ENCODE measurements at places on chromosomes 1 and 21.
A peak's percentile ranks its signal among the peaks of the same experiment; 100 is the strongest.

DNA sequence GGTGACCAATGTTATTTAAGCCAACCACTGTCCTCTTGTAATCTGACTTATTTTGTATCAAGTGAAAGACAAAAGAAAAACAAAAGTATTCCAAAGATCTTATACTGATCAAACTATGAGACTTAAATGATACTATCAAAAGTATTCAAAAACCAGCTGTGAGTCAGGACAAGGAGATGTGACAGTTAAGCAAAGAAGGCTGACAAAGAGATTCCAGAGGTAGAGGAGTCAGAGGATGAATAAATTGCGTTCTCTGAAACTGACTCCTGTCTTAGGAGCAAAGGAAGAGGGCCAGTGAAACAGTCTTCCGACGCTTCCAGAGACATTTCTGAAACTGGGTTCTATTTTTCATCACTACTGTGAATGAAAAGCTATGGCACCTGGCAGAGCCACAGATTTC lies 20.9 kb downstream of the TMEM50B start:
- DNase-seq: no peak

DNA sequence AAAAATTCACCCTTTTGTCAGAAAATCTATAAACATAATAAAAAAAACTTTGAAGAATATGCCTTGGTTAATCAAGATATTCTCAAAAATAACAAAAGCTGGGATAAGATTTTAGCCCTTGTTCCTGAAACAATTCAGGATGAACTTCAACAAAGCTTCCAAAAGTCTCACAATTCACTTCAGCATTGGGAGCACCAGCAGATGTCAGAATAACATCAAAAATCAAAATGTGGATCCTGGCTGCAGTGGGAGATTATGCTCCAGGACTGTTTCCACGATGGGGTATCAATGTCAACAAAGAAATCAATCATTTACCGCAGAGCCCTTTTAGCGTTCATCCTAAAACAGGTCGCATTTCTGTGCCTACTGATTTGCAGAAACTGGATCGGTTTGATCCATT lies 35.2 kb downstream of the ZNF670 start:
- no peak for DNase-seq

DNA sequence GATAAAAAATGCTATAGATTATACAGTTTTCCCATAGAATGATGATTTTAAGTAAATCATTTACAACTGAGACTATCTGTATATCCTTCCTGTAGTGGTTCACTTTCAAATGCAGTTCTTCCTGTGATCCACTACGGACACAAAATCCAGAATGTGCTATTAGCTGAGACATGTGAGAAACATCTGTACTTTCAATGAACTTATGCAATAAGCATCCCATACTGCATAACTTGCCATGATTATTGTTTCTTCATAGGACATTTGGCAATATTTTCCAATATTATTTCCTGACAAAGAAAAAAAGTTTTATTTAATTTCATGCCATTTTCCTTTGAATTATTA lies 83.5 kb upstream of the PRDX6 start:
- no peak for DNase-seq

DNA sequence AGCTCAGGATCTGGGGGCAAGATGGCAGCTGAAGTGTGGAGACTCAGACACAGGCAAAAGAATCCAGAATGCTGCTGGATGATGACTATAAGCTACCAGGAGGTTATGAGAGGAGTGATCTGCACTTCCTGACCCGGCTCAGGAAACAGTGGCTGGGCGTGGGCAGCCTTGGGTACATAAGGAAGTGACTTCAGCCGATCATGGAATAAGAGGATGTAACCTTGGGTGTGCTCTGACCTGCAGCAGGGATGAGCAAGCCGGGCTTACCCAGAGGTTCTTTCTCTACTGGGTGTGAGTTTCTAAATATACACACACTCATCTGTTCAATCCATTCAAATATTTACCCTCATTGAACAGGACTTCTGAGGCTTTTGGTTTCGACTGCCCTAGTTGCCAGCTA lies 62.7 kb downstream of the CD34 start:
- DNase-seq: peak; percentile 64

- no peak for DNase-seq
These were observed 1.1 kb upstream of the SYCP1 start for GRCh38 chr1:114853584-114853983.

- no peak for DNase-seq
These were observed 64.3 kb upstream of the HOOK1 start for GRCh38 chr1:59750328-59751003.

- no peak for DNase-seq
These were observed 140.1 kb upstream of the DUSP10 start for GRCh38 chr1:221881805-221882581.

GRCh38 chr1:191905781-191906180 lies 252.5 kb upstream of the RGS18 start:
- no peak for DNase-seq

GRCh38 chr1:217553949-217554509 lies 76.9 kb downstream of the GPATCH2 start:
- no peak for DNase-seq

DNA sequence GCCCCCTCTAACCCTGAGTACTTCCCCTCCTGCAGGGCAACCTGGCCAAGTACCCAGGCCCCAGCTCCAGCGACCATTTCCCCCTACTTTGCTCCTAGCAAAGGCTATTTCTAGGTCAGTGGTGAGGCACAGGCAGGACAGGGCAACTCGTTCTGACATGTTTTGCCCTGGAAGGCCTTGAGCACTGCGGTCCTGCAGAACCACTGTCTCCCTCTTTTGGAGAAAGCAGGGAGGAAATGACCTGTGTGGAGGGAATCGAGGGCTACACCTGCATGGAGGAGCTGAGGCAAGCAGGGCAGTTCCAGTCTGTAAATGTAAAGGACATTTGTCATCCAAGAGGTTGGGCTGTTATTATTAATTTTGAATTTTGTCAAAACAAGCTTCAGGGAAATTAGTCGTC lies 99.1 kb downstream of the PPIAL4G start:
- DNase-seq: no peak

GRCh38 chr1:41920658-41921057 lies 1.9 kb upstream of the HIVEP3 start:
- DNase-seq: no peak

DNA sequence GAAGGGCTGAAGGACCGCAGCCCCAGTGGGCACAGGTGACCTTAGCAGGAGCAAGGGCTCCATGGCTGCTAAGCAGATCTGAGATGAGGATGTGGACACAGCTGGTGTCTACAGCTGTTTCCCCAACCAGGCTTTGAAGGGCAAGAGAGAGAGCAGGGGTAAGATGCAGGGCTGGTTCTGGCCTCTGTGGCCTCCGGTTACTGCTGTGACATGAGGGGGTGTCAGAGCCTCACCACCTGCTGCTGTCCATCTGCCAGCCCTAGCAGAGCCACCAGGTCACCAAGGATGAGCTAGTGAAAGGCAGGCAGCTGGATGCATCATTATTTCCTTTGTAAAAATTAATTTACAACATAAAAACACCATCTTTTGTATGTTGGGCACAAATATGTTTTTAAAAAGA lies 33.4 kb downstream of the OBSCN start:
- DNase-seq: no peak

DNA sequence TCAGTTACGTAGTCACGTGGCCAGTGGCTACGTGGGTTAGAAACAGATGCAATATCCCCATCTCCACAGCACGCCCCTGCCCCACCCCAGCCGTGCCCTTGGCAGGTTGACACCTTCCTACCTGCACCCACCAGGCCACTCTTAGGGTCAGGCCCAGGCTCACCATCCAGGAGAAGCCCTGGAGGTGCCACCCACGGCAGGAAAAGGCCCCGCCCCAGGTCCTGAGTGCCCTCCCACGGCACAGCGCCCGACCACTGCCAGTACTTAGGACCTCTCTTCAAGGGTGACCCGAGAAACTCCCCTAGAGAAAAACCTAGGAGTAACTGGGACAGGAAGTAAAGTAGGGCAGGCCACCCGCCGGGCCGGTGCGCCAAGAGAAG lies 1.5 kb downstream of the C1orf35 start:
- no peak for DNase-seq

GRCh38 chr1:196678510-196678884 lies 26.7 kb downstream of the CFH start:
- DNase-seq: no peak

- DNase-seq: no peak
These were observed 38.0 kb upstream of the UTS2 start for GRCh38 chr1:7890853-7891252.

GRCh38 chr1:94831641-94832040 lies 11.5 kb downstream of the SLC44A3 start:
- DNase-seq: no peak

DNA sequence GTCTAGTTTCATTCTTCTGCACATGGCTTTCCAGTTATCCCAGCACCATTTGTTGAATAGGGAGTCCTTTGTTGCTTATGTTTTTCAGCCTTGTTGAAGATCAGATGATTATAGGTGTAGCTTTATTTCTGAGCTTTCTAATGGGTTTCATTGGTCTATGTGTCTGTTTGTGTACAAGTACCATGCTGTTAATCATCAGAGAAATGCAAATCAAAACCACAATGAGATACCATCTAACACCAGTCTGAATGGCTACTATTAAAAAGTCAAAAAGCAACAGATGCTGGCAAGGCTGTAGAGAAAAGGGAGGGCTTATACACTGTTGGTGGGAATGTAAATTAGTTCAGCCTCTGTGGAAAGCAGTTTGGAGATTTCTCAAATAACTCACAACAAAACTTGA lies 321.5 kb upstream of the PTBP2 start:
- no peak for DNase-seq

DNA sequence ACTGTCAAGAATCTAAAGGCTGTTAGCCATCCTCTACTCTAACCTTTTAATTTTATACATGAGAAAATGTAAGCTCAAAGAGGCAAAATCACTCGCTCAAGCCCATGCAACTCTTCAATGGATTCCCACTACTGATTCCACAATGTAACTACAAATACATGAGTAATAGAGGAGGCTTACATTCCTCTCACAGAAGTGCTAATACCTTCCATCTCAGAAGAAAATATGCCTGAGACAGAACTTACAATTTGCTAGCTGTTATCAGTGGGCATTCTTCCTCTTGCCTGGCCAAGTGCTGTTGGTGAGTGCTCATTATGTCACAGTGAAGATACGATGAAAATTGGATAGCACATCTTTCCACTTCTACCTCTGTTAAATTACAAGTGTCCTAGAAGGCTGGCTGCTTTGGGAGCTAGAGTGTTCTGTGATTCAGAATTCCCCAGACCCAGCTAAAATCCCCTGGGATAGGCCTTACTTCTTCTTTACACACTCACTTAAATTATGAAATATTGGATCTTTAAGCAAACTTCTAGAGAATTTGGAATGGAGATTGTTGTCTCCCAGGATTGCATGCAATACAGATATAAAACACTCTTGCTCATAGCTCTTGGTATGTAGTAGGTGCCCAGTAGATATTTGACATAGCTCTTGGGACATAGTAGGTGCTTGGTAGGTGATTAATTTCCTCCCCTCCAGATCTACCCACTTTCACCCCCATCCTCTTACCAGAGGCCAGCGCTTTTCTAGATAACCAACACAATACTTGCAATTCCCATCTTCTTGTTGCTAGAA lies 24.1 kb downstream of the BCL9 start:
- DNase-seq: no peak

DNA sequence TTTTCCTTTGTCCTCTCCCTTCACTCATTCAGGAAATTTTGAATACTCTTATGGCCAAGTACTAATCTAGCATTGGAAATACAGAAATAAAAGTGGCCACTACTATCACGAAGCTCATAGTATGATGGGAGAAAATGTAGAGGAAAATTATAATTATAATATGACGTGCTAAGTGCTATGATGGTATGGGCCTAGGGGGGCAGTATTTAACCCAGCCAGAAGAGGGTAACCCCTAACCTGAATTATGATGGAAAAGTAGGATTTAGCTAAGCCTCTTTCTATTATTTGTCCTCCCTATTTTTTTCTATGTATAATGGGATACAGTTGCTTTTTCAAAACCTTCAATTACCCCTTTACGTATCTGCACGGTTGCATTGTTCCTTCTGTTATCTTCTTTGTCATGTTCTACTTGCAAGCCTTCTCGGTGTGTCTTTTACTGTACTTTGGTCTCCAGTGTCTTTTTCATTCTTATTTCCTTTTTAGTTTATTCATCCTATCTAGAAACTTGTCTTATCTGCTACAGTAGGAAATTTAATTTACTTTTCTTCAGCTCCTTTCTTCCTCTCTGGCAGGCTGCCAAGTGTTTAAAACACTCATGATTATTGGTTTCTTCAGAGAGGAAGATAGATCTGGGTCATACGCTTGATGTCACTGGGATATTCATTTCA lies 88.8 kb upstream of the GPR52 start:
- no peak for DNase-seq

GRCh38 chr1:40592107-40592803 lies 60.8 kb downstream of the ZNF684 start:
- DNase-seq: no peak

DNA sequence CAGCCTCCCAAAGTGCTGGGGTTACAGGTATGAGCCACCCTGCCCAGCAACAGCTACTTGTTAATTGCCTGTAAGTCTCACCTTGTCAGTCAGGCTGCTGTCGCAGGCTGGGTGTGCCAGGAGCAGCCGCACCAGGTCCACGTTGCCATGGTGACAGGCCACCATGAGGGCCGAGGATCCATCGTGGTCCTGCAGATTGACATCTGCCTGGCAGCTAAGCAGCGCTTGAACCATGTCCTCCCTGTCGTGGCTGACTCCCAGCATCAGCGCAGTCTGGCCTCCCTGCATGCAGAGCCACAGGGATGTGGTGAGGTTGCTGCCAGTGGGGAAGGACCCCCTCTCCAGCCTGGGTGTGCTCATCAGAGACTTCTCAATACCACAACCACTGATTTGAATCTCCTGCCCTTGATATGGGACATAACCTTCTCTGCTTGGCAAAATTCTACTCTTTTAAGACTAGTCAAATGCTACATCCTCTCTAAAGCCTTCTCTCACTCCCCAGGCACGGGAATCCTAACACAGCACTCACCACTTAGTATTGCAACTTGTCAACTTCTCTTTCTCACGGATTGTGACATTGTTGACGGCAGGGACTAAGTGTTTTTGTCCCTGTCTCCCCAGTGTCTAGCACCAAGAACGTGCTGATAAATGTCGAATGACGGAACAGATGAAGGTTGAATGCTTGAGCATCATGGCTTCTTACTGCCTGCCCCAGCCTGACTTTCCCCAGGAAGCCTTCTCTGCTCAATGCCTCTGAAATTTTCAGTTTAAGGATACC lies 52.9 kb downstream of the L1TD1 start:
- no peak for DNase-seq

DNA sequence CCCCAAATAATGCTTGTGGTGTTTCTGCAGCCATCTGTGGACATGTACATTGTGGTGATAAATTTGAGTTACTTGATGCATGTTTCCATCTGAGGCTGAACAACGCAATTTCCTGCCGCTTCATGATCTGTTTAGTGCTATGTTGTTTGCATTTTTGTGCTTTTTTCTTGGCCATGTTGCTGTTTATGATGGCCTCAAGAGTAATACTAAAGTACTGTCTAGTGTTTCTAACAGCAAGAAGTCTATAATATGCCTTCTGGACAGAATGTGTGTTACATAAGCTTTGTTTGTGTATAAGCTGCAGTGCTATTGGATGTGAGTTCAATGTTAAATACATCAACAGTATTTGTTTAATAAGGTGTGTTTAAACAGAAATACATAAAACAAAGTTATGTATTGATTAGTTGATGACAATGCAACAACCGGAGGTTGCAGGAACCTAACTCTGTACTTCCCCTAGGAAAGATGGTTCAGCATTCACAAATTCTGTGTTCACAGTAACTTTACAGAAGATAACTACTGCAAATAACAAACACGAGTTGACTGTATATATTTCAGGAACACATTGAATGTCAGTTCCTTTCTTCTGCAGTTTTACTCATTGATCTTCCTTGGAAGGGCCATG lies 114.8 kb upstream of the USP24 start:
- DNase-seq: no peak

Measured in CD4-positive, alpha-beta T cell treated with Interferon gamma for 1 hour (primary cell).